ENCODE measurements at places on chromosomes 12 and 14.

- ATAC-seq: no peak
These were observed 1.2 kb upstream of the SIX1 start for GRCh38 chr14:60650373-60650961.

GRCh38 chr12:12207746-12208145, 59.1 kb downstream of the LRP6 start:
- ATAC-seq: no peak

- no peak for ATAC-seq
These were observed 21.4 kb downstream of the CKB start for GRCh38 chr14:103501041-103501870.

GRCh38 chr12:24012528-24012927, 63.1 kb upstream of the SOX5 start:
- ATAC-seq: no peak

DNA sequence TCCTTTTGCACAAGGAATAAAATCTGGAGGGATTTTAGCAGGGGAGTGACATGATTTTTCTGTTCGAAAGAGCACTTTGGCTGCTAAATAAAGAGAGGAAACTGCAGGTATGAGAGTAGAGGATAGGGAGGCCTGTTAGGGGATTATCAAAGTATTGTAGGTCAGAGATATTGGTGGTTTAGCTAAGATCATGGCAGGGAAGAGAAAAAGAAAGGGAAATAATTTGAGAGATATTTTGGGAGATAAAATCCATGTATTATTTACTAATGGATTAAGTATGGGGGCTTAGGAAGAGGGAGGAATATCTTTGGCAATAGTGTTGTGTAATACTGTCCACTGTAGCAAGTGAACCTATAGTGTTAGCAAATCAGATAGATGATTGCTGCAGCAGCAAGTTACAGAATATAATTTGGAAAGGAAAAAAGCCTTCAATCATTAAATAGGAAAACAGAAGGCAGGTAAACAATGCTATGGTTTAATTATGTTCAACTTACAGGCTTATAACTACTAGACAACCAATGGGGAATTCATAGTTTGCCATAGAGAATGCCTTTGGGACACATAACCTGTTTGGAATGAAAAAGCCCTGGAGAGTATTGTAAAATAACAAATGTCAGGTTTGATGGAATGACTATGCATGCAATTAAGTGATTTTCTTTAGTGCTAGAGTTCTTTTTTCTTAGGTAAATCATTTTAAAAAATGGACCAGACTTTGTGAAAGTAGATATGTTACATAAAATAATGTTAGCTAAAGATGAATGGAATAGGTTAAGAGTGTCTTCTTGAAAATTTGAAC, 50.5 kb downstream of the ADIPOR2 start:
- ATAC-seq: no peak

All from motor neuron (in vitro differentiated cells).